ENCODE measurements at places on chromosomes 5 and 9. TPM values are rescaled to one million over a fixed set of nuclear protein-coding genes. Genes with fewer than 3 reads are reported as not detected.

- H3K4me1 ChIP-seq = peaks cover 12% of the 10 kb centered on the region
- DNase-seq = peak; percentile 77
- no peak overlapping the region for H3K4me3 ChIP-seq
- peaks cover 92% of the 10 kb centered on the region for H3K27me3 ChIP-seq
Measured at GRCh38 chr5:159096243-159096923, 3.3 kb downstream of the EBF1 start.

DNA sequence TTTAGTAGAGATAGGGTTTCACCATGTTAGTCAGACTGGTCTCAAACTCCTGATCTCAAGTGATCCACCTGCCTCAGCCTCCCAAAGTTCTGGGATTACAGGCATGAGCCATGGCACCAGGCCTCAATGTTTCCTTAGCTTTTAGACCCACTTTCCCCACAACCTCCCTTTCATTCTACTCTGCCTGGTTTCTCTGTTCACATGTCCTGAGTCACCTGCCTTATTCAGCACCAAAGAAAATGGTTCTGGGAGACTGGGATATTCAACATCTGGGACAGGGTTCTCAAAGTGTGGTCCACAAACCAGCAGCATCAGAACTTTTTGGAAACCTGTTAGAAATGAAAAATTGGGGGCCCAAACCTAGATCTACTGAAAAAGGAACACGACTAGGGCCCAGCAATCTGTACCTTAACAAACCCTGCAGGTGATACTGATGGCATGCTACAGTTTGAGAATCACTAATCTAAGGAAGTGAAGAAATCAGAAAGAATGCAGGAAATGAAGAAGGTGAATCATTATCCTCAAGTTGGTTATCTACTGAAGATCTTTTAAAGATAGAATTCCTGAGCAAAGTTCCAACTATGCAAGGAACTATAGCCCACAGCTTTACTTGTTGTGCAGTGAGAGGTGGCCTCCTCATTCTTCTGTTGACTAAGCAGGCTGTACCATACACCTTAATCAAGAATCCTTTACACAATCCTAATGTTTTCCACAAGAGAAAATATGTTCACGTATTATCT lies 51.8 kb upstream of the CTNNAL1 start:
- peaks cover 4% of the 10 kb centered on the region for H3K4me1 ChIP-seq
- no peak for DNase-seq
- H3K27ac ChIP-seq = no peak overlapping the region
- H3K36me3 ChIP-seq = peaks cover 74% of the 10 kb centered on the region
- no peak overlapping the region for H3K4me3 ChIP-seq

DNA sequence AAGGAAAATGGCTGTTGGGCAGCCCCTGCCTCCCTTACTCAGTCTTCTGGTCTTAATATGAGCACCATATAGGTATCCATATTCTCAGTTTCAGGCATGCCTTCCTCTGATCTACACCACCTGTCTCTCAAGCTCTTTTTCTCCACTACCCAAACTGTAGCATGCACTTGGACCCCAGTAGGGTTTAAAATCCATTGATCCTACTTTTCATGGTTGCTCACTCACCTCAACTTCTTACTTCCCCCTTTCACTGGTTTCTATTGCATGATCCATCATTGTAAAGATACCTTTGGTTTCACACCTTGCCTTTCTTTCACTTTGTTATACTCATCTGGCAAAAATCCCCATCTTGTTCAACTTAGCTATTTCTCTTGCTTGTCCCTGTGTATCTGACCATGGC lies 159.4 kb downstream of the KDM4C start:
- H3K4me1 ChIP-seq = no peaks in the 10 kb centered on the region
- DNase-seq = no peak

The EGFL7 gene
- 40.0 TPM for total RNA-seq

GRCh38 chr5:3601911-3602782 lies 6.5 kb downstream of the IRX1 start:
- DNase-seq = peak; percentile 69
- no peak overlapping the region for H3K4me3 ChIP-seq
- H3K27me3 ChIP-seq = peaks cover 98% of the 10 kb centered on the region

The FRRS1L gene
- total RNA-seq = 1.6 TPM
